Astrocyte of the spinal cord (primary cell): ENCODE measurements at places on chromosomes 3 and 15.
A peak's percentile ranks its signal among the peaks of the same experiment; 100 is the strongest.

- DNase-seq, result peak; percentile 37
Measured at GRCh38 chr3:43765521-43765971, 74.8 kb downstream of the ABHD5 start.

GRCh38 chr15:95194746-95195145, 963.4 kb downstream of the MCTP2 start:
- no peak for DNase-seq

DNA sequence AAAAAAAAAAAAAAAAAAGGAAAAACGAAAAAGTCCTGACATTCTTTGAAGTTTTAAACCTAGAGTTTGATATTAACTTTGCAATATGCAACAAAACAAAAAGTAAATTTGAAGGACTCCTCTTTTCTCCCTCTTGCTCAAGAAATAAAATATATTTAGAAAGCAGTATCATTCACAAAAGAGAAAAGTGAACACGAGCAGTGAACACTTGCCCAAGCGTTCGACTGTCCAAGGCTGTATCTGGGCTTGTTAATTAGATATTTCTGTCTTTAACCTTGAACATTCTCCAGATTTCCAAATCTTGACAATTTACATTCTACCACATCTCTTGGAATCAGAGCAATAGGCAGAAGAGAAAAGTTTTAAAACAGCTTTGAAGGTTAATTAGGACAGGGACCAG, 357.7 kb downstream of the TIGIT start:
- DNase-seq, result no peak

DNA sequence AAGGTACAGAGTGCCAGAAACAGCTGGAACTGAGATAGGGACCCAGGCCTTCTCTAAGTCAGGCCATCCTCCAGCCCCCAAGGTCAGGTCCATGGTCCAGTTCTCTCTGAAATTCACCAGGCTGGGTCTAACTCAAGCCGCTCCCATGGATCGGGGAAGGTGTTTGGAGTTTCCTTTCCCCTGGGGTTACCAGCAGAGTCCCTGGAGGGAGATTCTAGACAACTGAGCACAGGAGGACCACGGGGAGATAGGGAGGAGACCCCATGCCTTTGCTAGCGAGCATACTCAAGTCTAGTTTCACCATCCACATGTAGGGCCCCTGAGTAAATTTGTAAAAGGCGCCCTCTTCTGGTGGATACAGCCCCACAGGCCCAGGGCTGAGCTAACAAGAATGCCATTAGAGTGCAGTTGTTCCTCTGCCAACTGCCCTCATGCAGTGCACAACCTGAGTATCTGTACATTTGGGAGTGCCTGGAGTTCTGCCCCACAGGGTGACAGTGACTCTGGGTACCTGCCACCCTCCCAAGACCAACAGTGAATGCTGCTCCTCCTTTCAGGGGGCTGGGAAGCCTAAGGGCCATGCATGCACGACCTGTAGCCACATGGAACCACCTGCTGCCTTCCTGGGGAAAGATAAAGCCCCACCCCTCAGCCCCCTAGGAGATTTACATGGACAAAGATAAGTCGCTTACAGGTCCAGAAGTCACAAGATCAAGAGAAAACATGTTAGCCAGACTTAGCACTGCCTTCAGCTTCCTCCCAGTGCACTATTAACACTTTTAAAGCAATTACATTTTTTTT, 89.0 kb downstream of the IQSEC1 start:
- DNase-seq, result peak; percentile 69

DNA sequence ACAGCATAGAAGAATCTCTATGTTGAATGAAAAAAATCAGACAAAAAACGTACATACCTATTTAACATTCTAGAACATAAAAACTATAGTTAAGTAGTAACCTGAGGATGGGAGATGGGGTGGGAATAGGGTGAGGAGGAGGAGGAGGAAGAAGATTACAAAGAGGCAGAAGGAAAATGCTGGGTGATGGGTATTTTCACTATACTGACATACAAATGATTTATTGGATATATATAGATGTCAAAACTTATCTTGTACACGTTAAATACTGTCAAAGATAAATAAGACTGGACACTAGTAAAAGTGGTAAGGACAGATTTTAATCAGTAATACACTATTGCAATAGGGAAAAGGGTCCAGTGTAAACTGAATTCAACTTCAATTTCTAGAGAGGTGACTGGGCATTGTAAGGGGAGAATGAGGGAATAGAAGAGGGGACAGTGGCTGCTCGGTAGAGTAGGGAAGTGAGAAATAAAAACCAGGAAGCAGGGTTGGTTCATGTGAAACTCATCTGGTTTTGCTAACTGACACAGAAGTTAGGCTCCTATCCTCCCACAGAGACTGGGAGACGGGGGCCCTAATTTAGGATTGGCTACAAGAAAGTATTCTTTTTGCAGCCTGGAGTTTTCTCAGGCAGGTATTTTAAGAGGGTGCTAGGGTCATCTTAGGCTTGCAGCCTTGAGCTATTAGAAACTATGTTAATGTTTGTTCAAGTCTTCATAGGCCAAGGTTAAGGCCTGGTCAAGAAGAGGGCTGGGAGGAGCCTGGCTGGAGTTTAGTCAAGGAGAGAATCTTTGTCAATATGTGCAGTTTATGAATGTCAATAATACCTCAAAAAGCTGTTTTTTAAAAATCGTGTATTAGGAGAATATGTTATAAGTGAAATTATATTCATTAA, 15.0 kb upstream of the C15orf61 start:
- no peak for DNase-seq

DNA sequence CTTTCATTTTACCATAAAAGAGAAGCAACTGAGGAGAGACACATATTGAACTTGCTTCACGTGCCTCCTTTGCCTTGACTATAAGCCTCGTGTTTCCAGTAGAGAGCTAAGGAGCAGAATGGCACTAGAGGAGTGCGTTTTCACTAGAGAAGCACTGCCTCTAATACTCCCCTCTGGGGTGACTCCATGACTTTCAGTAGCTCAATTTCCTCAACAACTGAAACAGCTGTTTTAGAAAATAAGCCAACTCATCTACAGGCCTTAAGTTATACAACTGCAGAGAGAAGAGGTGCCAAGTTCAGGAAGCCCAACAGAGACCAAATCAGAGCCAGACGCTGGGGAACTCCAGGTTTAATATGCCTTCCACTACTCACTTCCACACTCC, 1.9 kb downstream of the UBP1 start:
- peak; percentile 65 for DNase-seq
